ENCODE measurements at places on chromosomes 11 and 22.
A peak's percentile ranks its signal among the peaks of the same experiment; 100 is the strongest.

DNA sequence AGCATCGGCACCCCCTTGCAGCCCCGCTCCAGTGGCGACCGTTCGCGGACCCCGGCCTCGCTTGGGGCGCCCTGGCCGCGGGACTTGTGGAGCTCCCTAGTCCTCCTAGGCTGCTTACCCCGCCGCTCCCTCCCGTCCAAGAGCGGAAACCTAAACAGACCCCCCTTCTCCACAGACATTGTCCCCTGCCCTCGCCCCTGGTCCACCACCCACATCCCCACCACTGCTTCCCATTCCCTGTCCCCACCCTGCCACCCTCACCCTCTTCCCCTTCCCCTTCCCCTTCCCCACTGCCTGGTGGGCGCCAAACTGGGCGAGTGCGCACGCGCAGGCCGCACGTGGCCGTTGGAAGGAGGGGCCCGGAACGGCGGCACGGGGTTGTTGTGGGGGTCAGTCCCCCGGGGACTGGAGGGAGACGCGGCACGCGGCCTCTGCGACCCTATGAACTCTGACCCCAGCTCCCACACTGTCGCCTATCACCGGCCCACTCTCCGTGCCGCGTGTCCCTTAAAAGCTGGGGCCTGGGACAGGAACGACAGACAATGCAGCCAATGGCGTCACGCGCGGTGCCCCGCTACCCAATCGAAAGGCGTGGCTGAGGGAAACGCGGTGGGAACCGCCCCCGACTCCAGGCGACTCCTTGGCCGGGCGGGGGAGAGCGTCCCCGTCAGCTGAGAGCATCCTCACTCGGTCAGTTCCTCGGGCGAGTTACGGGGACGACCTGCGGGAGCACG, at the start of gene SNX32:
SNX32 (plus strand) TSS at position 667 of the 734 bp plus-strand sequence. CDS start 103 bp downstream, outside the sequence.
- DNase-seq: peak; percentile 93

GRCh38 chr22:50735739-50736030, 2.3 kb upstream of the ACR start:
- no peak for DNase-seq

DNA sequence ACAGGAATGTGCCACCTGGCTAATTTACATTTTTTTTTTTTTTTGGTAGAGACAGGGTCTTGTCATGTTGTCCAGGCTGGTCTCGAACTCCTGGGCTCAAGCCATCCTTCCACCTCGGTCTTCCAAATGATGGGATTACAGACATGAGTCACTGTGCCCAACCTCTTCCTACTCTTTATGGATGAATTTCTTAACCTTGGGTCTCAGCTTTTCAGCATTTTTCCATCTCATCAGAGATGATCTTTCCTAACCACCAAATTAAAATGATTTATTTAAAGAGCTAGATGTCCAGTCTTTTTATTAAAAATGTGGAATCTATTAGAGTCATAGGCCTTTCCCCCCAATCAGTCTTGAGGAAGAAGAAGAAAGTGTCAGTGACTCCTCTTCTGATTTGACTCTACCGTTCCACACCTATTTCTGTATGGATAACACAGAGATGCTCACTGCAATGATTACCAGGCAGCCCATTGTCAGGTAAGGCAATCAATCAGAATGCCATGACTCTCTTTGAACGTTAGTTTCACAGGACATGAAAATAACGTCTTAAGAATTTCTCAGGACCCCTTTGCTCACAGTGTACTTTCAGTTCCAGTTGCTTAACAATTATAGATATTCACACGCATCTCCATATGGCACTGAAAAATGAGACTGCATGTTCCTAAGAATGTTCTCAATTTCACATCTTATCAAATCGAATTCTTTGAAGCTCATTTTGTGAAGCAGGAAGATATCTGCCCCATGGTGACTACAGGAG, 51.0 kb downstream of the MIAT start:
- DNase-seq: no peak

DNA sequence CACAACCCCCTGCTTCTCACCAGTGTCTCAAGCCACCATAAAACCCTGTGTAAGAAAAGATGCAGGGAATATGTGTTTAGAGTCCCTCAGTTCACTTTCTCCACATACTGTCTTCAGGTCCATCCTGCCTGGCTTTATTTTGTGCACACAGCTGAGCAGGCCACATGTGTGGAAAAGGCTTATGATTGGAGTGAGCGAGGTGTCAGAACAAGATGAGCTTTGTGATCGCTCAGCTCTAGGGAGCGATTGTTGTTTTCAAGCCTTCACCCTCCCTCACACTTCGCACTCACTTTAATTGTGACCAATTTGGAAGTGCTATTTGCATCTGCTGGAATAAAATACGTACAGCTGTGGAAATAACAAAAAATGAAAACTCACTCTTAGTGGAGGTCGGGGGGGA, 931.1 kb upstream of the TENM4 start:
- no peak for DNase-seq

DNA sequence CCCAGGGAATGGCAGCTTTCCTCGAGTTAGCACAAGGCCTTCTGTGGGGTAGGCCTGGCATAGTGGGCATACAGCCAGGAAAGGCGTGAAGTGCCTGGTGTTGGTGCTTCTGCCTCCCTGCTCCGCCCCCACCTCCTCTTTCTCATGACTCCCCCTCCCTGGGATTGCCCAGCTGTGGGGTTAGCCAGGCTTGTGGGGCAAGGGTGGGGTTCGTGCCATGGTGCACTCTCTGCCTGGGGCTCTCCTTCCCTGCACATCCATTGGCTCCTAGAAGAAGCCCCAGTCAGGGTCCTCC, 236.8 kb upstream of the NCAM1 start:
- DNase-seq: no peak

- DNase-seq: no peak
Measured at GRCh38 chr11:70928854-70929598, 323.4 kb downstream of the SHANK2 start.

DNA sequence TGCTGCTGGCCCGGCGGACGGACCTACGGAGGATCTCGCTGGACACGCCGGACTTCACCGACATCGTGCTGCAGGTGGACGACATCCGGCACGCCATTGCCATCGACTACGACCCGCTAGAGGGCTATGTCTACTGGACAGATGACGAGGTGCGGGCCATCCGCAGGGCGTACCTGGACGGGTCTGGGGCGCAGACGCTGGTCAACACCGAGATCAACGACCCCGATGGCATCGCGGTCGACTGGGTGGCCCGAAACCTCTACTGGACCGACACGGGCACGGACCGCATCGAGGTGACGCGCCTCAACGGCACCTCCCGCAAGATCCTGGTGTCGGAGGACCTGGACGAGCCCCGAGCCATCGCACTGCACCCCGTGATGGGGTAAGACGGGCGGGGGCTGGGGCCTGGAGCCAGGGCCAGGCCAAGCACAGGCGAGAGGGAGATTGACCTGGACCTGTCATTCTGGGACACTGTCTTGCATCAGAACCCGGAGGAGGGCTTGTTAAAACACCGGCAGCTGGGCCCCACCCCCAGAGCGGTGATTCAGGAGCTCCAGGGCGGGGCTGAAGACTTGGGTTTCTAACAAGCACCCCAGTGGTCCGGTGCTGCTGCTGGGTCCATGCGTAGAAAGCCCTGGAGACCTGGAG, 74.1 kb downstream of the LRP5 start:
- no peak for DNase-seq

GRCh38 chr11:8768625-8769333, 86.2 kb downstream of the RPL27A start:
- peak; percentile 95 for DNase-seq

DNA sequence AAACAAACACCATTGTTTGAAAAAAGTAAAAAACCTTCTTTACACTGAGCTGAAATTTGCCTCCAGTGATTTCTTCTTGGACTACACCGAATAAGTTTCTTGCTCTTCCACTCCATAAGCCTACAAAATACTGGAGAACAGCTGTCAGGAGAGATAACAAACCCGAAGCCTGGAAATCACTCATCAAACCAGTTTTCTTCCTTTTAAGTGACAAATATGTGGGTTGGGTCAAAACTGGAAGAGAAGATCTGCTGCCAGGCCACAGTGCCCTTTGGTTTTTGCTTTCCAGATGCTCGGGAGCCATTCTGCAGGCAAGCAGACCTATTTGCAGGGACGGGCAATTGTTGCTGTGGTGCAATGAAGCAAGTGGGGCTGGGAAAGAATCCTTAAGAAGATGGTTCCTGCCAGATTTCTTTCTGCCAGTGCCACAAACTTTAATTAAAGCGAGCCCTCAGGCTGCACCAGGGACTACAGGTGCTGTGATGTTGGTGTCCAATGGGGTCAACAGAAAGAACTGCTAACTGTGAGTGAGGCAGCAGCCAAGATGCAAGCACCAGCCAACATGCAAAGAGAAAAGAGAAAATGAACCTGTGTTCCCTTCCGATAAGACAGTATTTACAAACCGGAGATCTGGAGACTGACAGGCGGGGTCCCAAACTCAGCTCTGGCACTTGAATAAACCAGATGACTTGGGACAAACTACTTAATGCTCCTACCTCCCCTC, 44.8 kb upstream of the SMCO4 start:
- DNase-seq: no peak

- DNase-seq: no peak
Measured at GRCh38 chr11:114891911-114892310, 213.6 kb downstream of the NXPE2 start.

GRCh38 chr11:117462183-117462863, 134.7 kb downstream of the CEP164 start:
- no peak for DNase-seq

- no peak for DNase-seq
Measured at GRCh38 chr11:45395421-45395820, 109.3 kb upstream of the SYT13 start.

DNA sequence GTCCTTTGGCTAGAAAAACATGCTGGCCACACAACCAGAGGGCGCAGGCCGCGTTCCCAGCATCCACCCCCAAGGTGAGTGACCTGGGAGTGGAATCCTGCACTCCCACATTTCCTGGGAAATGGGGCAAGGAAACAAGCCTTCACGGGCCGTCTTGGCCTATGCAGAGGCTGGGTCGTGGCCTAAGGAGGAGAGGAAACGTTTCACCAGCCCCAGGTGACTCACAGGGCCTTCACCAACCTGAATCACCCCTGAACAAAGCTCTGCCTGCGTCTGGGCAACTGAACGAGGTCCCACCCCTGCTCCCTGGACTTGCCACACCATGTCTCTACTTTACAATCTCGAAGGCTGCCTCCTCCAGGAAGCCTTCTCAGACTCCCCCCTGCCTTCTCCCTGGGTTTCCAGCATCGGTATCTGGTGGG, 13.2 kb downstream of the MYH9 start:
- DNase-seq: no peak

DNA sequence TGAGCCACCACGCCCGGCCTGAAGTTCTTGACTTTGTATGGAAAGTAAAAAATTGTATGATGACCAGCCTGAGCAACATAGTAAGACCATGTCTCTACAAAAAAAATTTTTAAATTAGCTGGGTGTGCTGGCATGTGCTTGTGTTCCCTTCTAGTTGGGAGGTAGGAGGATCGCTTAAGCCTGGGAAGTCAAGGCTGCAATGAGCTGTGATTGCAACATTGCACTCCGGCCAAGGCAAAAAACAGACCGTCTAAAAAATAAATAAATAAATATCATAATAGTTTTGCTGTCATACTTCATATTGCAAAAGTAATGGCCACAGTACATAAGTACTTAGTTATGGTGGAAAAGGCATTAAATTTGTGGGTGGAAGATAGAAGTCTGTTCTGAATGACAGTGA, 3.4 kb downstream of the AGBL2 start:
- DNase-seq: no peak

DNA sequence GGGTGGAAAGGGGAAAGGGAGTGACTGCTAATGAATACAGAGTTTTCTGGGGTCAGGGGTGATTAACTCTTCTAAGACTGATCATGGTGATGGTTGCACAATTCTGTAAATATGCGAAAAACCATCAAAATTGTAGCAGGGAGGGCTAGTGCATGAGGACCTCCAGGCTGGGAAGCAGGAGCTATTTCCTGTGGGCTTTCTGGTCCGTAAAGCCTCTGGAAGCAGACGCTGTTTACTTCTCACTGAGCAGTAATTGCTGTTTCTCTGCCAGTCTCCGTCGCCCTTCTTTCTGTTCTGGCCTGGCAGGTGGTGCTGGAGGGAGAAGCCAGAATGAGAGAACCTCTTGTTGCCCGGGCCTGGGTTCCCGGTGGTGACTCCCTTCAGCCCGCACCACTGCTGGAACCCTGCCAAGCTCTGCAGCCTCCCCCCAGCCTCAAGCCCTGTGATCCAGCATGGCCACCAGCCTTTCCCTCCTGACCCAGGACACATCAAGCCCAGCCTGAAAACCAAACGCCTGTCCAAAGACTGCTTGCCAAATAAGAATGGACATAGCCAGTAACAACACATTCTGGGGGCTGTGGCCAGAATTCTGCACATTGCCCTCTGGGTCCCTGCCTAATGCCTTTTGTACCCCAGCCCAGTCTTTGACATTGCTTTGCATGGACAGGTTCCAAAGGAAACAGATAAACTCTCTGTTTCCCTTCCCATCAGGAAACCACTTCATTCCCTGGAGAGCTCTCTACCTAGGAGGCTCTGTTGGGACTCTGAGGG, 201.0 kb upstream of the NAV2 start:
- DNase-seq: peak; percentile 4

GRCh38 chr11:86818462-86819192, 18.3 kb downstream of the PRSS23 start:
- DNase-seq: peak; percentile 82
